ENCODE measurements at places on chromosomes 16 and 17.

GRCh38 chr16:66844009-66844341 is 239 bp upstream of the CA7 start:
- no peak for DNase-seq

- no peak for DNase-seq
Measured at GRCh38 chr17:57655553-57655952, 89.5 kb downstream of the CCDC182 start.

GRCh38 chr17:67577429-67578141 is 140.2 kb upstream of the NOL11 start:
- DNase-seq, result no peak

DNA sequence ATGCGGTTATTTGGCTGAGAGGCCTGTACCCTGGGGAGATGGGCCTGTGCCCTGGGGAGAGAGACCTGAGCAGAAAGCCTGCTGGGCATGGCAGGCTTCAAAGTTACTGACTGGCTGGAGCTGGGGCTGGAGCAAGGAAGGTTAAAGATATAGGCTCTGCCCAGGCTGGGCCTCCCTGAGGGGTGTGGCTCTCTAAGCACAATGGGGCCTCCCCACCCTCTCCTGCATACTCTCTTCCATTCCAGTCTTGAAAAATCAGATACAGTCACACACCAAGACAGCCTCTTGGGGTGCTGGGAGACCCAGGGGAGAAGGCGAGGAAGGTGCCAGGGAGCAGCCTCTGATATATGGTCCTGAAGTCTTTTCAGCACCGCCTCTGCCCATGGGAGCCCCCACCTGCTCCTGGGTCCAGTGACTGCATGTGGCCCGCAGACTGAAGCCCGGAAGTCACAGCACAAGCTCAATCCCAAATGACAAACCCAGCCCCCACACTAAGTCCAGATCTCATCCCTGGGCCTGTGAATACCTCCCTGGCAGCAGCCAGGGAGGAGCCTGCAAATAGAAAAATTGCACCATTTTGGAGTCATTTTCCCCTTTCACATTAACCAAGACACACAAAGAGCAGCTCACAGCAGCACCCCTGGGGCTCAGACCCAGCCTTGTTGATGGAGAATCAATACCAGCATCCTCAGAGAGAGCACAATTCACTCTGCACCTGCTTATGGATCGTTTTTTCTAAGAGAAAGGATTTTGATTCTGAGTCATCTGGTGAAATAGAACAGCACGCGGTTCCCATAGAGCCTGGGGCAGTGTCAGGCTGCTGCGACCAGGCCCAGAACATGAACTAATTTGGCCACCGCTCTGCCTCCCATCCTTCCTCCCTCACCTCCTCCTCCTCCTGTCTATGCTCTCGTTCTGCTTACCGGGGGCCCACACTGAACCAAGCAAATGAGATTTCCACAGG is 25.6 kb upstream of the CACNG1 start:
- no peak for DNase-seq

GRCh38 chr17:37488607-37489196 is 989 bp upstream of the DUSP14 start:
- DNase-seq, result peak; percentile 55

- DNase-seq, result no peak
Measured at GRCh38 chr17:80151333-80151732, 4.4 kb upstream of the EIF4A3 start.

- no peak for DNase-seq
Measured at GRCh38 chr17:82011617-82012187, 11.0 kb downstream of the CENPX start.

- DNase-seq, result no peak
Measured at GRCh38 chr16:80012586-80012985, 412.0 kb upstream of the MAF start.

GRCh38 chr17:29892201-29892600 is 37.8 kb downstream of the SSH2 start:
- no peak for DNase-seq

DNA sequence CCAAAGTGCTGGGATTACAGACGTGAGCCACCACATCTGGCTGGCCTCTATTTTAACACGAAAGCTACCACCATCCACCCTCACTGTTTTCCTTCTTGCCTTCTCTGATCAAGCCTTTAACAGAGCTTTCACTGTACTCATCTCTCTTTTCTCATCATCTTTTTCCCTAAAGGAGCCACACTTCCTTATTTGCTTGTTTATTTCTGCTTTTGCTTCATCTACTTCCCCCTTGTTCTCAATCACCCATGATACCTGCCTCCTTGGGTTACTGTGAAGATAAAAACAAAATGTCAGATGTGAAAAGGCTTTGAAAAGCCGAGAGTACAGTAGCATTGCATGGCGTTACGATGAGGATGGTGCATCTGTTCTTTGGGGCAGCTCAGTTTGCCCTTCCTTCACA is 79.9 kb downstream of the ZNF18 start:
- no peak for DNase-seq

- no peak for DNase-seq
Measured at GRCh38 chr16:56469748-56470147, 18.4 kb downstream of the OGFOD1 start.
